Renal cortical epithelial cell (primary cell): ENCODE measurements at places on chromosomes 4 and X.

GRCh38 chrX:35439692-35440091 lies 358.4 kb upstream of the MAGEB16 start:
- peak; percentile 88 for DNase-seq

DNA sequence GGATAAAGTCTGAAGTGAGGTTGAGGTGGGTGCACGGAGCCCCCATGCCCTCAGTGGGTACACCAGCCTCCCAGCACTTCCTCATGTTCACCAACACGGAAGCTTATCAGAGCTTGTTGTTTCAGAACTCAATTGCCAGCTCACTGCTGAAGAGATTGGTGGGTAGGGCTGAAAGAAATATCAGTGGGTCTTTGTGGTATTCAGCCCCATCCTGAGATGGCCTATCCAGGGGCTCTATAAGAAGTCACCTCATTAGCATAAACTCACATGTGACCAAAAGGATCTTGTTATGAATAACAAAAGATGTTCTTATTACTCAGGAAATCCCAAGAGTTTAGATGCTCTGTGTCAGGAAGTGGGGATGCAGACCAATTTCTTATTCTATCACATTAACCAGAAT lies 177.3 kb downstream of the ARHGAP10 start:
- DNase-seq = no peak

DNA sequence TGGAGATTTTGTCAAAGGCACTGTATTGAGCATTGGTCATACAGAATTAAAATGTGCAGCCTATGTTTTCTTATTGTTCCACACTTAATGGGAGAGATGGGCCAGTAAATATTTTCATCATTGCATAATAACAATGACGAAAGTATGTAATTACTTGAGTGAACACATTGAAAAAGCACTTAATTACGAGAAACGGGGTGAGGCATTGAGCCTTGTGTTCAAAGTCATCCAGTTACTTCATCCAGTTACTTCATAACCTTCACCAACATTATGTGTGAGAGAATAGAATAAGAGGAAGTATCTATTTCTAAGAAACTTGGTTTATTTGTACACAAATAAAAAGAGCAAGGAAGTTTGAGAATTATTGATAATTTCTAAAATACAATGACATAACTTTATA lies 1427.0 kb downstream of the ADGRL3 start:
- DNase-seq = no peak

DNA sequence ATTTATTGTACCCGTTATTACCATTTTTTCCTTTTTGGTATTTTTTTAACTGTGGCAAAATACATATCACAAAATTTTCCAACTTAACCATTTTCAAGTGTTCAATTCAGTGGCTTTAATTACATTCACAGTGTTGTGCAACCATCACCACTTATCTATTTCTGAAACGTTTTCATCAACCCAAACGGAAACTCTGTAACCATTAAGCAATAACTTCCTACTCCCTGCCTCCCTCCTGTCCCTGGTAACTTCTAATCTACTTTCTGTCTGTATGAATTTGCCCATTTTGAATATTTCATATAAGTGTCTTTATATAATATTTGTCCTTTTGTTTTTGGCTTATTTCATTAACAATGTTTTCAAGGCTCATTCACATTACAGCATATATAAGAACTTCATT lies 57.4 kb upstream of the MSN start:
- no peak for DNase-seq

GRCh38 chr4:139605516-139605915 lies 49.5 kb upstream of the SETD7 start:
- no peak for DNase-seq

- peak; percentile 94 for DNase-seq
Observed at GRCh38 chr4:104677116-104677515, 182.4 kb upstream of the CXXC4 start.
